ENCODE measurements at places on chromosomes 7 and 10.

DNA sequence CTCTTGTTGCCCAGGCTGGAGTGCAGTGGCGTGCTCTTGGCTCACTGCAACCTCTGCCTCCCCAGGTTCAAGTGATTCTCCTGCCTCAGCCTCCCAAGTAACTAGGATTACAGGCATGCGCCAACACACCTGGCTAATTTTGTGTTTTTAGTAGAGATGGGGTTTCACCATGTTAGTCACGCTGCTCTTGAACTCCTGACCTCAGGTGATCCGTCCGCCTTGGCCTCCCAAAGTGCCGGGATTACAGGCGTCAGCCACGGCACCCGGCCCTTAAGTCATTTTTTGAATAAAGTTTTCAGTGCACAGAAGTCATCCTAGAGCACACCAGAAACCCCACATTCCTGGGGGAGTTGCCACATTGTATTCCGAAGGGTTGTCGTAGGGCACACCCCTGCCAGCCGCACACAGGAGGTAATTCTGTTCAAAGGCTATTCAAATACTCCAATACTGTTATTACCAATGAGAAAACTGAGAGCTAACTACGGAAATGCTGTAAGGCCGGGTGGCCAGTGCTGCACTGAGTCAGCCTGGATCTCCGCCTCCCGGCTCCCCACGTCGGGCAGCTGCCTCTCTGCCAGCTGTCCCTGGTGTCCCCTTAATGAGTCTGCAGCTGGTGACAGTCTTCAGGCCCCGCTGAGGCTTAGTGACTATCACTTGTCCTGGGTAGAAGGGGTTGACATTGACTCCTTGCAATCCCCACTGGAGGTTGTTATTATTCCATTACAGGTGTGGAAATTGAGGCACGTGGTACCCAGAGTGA is 8.6 kb upstream of the RFC2 start:
- no peak for DNase-seq

GRCh38 chr10:3805201-3805790 is 20.3 kb upstream of the KLF6 start:
- DNase-seq, result peak; percentile 89

GRCh38 chr10:38054361-38054797 is 39.8 kb upstream of the ZNF37A start:
- DNase-seq, result peak; percentile 82

DNA sequence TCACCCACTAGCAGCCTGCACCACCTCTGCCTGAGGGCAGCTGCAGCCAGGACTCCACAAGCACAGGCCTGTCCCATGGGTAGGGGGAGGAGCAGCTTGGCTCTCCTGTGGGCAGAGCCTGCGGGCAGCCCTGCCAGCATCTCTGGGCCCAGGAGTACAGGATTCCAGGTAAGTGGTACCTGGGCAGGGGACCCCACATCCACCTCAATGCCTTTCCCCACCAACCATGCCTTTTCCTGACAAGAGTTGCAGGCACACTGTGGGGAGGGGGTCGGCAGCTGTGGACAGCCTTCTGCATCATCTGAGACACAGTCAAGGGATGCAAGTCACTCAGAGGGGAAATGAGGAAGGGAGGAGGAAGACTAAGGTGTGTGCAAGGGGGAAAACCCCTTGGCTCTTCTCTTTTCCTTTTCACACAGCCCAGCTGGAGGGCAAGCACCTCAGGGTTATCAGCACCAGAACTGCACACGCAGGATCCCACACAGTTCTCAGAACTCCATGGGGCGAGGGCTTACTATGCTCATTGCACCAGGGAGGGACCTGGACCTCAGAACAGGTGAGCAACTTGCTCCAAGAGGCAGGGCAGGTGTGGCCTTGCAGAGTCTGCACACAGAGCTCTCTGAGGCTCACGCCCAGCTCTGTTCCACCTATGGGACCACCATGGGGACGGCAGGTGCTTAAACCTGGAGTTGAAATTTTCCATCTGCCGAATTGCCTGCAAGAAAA is 16.5 kb upstream of the ANTXRL start:
- DNase-seq, result no peak

- no peak for DNase-seq
Measured at GRCh38 chr7:120792861-120793130, 65.1 kb downstream of the TSPAN12 start.

DNA sequence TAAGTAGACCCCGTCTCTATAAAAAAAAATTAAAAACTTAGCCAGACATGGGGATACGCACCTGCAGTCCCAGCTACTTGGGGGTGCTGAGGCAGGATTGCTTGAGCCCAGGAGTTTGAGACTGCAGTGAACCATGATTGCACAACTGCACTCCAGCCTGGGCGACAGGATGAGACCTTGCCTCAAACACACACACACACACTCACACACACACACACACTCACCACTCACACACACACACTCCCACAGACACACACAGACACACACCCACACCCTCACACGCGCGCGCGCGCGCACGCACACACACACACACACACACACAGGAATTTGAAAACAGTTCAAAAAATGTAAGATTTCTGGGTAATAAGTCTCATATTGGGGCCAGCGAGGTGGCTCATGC is 8.7 kb upstream of the GRIFIN start:
- no peak for DNase-seq

- DNase-seq, result no peak
Measured at GRCh38 chr10:112250555-112250954, 32.6 kb upstream of the TECTB start.

DNA sequence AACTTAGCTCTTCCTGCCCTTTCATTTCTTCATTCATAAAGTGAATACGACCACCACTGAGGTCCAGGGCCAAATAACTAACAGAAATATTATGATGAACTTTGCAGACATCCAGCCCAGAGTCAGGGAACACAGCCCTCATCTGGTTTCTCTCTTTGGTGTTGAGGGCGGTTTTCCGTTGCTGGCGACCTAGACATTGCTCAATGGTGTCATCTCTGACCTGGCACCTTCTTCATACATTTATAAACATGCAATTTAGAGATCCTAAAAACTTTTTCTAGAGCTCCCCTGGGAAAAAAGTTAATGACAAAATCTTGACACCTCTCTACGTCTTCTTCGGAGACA is 324 bp upstream of the TET1 start:
- peak; percentile 41 for DNase-seq

GRCh38 chr10:25308278-25308677 is 133.5 kb downstream of the GPR158 start:
- DNase-seq, result no peak

DNA sequence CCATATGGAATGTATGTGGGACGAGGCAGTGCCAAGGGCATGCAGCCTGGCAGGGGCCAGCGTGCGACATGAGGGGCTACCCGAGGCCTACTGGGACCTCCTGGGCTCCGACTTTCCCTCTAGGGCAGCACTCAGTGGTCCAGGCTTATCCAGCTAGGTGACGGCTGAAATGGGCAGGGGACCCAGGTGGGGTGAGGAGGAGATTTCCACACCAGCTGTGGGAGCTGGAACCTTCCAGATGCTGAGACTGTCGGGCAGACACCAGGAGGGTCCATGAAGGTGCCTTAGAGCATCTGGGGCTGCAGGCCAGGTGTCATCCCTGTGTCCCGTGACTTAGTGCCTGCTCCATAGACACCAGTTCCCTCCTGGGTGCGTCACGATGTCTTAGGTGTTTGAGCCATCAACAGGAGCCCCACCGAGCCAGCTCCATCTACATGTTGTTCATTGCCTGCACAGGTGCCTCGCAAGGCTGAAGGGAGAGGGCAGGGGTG is 13.4 kb downstream of the ZNF316 start:
- DNase-seq, result no peak

- DNase-seq, result no peak
Measured at GRCh38 chr10:21122907-21123306, 225.8 kb upstream of the NEBL start.

- DNase-seq, result peak; percentile 73
Measured at GRCh38 chr7:121961089-121961867, 88.3 kb downstream of the PTPRZ1 start.

- no peak for DNase-seq
Measured at GRCh38 chr10:99337901-99338300, 8.7 kb downstream of the CNNM1 start.

GRCh38 chr10:79331709-79332108 is 15.6 kb upstream of the PPIF start:
- peak; percentile 87 for DNase-seq

- DNase-seq, result no peak
Measured at GRCh38 chr7:112058686-112059085, 147.5 kb downstream of the DOCK4 start.

DNA sequence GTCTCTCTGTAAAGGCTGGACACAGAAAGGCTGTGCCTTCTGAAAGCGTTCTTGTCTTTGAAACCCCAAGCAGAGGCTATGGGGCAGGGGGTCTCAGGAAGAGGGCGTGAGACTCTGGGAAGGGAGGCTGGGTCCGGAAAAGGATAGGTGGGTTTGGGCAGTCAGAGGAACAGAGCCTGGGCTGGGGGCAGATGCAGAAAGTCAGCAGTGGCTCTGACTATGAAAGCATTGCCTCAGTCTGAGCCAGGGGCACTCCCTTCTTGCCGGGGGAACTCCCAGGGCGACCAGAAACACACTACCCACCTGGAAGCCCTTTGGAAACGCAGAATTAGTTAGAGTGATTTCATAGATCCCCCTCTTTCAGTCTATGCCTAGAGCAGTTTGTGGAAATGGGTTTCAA is 72.0 kb downstream of the VWA2 start:
- no peak for DNase-seq

DNA sequence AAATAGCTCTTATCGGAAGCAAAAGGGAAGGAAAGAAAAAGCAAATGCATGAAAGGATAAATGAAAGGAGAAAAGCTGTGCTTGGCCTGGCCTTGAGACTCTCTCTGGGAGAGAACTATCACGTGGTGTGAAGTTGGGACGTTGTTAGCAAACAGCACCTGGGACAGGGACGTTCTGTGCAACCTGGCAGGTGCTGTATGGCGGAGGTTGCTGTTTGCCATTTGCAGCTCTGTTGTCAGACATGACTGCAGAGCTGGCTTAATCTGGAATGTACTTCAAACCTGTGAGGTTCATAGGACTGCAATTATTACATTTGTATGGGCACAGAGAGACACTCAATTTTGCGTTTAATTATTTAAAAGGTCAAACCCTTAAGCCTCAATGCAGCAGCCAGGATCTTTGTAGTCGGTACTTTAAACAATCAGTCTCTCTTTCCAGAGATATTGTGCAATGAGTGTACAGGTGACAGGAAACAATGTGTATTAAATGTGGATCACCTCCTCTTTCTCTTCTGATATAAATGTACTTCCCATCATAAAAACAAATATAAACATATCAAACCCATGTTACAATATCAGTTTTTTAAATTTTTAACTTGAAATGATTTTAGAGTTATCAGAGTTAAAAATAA is 800.5 kb upstream of the KCND2 start:
- no peak for DNase-seq

DNA sequence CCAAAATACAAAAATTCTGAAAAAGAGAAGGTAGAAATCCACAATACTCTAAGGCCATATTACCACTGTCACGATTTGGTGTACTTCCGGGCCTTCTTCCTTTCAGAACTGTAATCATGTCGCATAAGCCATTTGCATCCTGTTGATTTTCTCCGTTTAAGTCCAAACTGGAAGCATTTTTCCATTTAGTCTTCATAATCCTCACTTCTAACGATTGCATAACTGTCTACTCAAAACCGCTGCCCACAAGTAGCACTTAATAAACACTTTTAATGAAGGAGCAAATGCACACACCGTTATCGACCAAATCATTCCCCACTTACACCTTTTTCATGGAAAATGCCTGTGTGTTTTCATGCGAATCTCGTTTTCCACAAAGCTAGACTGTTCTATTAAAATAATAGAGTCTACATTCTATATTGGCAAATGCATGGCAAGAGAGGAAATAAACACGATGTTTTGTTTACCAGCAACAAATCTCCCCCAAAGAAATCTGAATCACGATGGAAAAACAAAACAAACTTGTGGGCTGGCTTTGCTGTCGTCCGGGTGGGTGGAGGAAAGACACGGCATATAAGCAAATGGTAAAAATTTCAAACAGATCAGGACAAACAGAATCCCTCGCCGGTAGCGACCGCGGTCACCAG is 1.0 kb downstream of the ATE1 start:
- DNase-seq, result peak; percentile 48
